ENCODE measurements at places on chromosomes 7 and 10.

- DNase-seq, result no peak
Measured at GRCh38 chr7:30459591-30460245, 18.9 kb downstream of the NOD1 start.

- DNase-seq, result no peak
Measured at GRCh38 chr7:150788474-150789269, 11.5 kb downstream of the TMEM176B start.

GRCh38 chr7:106071356-106071998 lies 40.6 kb downstream of the SYPL1 start:
- peak; percentile 69 for DNase-seq

DNA sequence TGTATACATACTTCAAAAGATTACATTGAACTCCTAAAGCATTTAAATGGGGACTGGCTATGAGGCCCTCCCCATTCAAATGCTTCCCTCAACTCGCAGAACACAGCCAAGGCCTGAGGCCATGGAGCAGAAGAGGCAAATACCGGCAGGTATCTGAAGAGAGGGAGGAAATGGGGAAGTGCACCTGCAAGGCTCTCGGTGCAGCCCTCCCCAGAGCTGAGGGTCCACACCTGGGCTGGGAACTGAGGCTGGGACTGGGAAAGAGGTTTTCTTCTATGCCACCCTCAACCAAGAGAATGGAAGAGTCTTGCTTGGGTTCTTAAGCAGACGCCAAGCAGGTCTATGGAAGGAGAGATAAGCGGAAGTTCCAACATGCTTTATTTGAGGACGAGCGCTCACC lies 13.0 kb upstream of the CYREN start:
- DNase-seq, result no peak

- DNase-seq, result no peak
Measured at GRCh38 chr10:94607111-94607510, 61.5 kb downstream of the HELLS start.

GRCh38 chr7:28488061-28488791 lies 75.9 kb downstream of the CREB5 start:
- DNase-seq, result no peak

DNA sequence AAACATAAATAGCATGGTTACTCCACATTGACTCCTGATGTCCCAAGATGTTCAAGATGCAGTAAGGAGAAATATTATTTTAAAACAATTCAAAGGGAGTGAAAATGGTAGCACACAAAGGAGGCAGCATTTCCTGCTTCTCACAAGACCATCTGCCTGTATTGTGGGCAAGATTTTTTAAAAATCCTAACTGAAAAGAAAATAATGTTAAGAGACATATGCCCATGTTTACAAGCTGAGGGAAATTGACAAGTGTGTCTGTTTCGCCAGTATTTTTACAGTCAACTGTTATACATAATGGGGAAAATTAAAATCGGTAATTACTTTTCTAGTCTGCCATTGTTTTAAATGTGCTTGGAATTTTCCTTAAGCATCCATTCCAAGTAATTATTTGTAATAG lies 646.2 kb upstream of the C7orf33 start:
- no peak for DNase-seq

- no peak for DNase-seq
Measured at GRCh38 chr10:98170249-98171117, 36.0 kb downstream of the R3HCC1L start.

DNA sequence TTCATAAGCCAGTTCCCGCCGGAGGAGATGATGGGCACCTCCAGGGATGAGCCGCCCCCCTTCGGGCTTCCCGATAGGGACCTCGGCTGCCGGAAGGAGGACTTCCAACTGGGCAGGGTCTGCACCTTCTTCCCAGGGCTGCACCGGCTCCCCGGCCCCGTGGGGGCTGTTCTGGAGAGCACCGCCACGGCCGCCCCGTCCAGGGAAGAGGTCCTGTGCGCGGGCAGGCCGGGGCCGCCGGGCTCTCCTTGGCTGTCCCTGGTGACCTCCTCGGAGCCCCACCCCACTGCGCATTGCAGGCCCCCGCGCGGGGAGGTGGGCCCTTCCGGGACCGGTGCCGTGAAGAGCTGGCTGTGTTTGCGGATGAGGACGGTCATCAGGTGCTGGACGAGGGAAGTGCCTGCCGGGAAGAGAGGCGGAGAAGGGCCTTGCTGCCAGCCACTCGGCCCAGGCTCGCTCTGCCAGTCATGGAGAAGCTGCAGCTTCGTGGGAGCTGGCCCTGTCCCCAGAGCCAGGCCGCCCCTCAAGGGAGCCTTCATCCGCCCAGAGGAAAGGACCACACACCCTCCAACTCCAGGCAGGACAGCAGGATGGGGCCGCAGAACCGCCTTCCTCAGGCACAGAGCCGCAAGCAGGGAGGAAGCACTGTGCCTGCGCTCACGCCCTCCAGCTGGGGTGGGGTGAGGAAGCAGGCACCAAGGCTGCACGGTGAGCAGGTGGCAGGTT lies 144.4 kb downstream of the MAPK8 start:
- DNase-seq, result no peak

GRCh38 chr7:100407285-100408180 lies 21.0 kb downstream of the ZCWPW1 start:
- peak; percentile 58 for DNase-seq

- no peak for DNase-seq
Measured at GRCh38 chr10:91838199-91838598, 40.0 kb downstream of the TNKS2 start.

DNA sequence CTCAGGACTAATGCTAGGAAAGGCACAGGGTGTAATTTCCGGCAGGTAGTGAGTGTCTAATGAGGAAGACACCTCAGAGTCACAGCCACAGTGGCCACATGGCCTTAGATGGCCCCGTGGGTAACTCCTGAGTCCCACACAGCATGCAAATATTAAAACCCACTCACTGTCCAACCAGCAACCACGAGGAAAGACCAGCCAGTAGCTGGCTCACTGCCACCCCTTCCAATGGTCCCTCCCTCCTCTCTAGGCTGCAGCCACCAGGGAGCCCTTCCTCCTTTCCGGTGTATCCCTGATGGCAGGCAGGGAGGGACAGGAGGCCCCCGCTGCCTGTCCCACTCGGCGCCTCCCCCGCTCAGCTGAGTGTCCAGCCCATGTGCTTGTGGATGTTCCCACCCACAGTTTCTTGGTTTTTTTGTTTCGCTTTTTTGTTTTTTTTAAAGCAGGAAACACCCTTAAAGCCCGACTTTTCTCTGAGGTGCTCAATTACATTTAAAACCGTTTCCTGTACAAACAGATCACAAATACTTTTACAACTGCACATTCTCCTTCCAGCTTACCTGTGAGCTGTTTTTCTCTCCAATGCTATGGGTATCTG lies 9.2 kb downstream of the BNIP3 start:
- DNase-seq, result peak; percentile 58

DNA sequence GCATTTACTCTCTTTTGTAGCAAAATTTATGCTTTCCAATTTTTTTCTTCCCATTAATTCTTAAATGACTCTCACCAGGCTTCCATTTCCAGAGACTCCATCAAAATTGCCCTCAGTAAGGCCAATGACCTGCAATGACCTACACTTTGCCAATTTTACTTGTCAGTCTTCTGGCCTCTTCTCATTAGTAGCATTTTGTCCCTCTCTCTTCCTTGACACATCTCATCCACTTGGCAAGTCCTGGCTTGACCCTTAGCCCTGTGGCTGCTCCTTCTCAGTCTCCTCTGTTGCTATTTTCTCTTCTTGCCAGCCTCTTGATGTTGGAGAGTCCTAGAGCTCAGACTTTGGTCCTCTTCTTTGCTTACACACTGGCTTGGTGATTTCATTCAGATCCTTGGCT lies 166.1 kb upstream of the MTPN start:
- no peak for DNase-seq

- DNase-seq, result peak; percentile 70
Measured at GRCh38 chr7:92904244-92905131, 68.1 kb upstream of the CDK6 start.

GRCh38 chr7:50282813-50283605 lies 21.5 kb upstream of the IKZF1 start:
- DNase-seq, result no peak

GRCh38 chr10:115744089-115744488 lies 528.9 kb downstream of the GFRA1 start:
- no peak for DNase-seq

DNA sequence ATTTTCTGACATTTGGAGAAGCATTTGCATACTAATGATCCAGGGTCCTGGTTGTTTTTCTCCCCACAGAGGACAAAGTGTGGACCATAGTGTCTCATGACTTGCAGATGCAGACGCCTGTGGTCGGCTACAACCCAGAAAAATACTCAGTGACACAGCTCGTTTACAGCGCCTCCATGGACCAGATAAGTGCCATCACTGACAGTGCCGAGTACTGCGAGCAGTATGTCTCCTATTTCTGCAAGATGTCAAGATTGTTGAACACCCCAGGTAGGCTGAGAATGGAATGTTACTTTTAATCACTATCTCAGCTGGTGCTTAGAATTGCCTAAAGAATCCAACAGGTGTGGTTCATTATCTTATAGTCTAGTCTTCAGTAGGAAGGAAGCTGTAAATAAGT lies 951.5 kb upstream of the C7orf33 start:
- no peak for DNase-seq

GRCh38 chr10:63286340-63286739 lies 153.2 kb downstream of the NRBF2 start:
- DNase-seq, result no peak

GRCh38 chr10:74332398-74332797 lies 181.4 kb downstream of the ADK start:
- DNase-seq, result no peak

DNA sequence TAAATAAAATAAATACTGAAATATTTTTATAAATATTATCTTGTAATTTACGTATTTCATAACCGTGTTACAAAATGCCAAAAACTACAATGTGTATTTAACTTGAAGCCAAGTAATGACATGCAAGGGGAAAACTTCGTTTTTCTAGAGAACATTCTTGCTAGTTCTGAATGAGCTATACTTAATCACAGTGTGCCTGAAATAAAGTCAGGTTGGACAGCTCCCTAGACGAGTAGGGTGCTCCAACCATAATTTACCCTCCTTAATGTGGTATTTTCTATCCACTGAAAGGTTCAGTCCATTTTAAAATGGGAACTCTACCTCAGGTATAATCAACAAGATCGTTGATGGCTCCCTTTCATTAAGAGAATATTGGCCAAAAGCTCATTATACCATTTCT lies 194.5 kb upstream of the AHR start:
- DNase-seq, result no peak

GRCh38 chr7:117127585-117128168 lies 174.4 kb downstream of the ST7 start:
- peak; percentile 43 for DNase-seq

- DNase-seq, result no peak
Measured at GRCh38 chr7:16583834-16584233, 57.2 kb downstream of the LRRC72 start.

- DNase-seq, result no peak
Measured at GRCh38 chr7:122438006-122438405, 133.5 kb upstream of the FEZF1 start.

GRCh38 chr10:100907773-100908363 lies 4.9 kb upstream of the SLF2 start:
- DNase-seq, result no peak

DNA sequence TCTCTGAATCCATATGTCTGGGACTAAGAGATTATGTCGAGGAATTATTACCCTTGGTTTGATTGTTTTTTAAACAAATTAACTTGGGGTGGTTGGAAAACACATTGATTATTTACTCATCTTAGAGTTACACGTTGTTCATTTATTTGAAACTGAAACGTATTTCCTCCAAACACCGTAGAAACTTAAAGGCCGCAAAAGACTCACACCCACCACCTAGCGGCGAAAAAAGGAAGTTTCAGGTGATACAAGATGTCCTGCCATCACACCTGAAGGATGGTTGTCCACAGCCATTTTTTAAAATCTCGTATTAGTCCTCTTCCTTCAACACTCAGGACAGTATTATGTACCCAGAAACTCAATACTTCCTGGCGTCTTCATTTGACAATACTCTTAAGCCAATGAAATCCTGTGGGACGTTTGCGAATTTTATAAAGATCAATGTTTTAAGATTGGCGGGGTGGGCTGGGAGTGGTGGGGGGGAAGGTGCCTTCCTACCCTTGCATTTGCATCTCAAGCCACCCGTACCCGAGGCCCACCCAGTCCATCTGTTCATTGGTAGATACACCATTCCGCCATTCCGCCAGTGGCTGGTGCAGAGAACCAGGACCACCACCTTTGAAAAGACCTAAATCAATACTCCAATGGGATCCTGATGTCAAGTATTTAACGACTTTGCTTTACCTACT lies 1.4 kb upstream of the LCOR start:
- DNase-seq, result peak; percentile 82

- DNase-seq, result no peak
Measured at GRCh38 chr10:1738950-1739349, 1.6 kb upstream of the ADARB2 start.

GRCh38 chr10:119306514-119306951 lies 99.2 kb downstream of the GRK5 start:
- DNase-seq, result peak; percentile 76

- no peak for DNase-seq
Measured at GRCh38 chr7:7628476-7628875, 12.1 kb upstream of the UMAD1 start.

DNA sequence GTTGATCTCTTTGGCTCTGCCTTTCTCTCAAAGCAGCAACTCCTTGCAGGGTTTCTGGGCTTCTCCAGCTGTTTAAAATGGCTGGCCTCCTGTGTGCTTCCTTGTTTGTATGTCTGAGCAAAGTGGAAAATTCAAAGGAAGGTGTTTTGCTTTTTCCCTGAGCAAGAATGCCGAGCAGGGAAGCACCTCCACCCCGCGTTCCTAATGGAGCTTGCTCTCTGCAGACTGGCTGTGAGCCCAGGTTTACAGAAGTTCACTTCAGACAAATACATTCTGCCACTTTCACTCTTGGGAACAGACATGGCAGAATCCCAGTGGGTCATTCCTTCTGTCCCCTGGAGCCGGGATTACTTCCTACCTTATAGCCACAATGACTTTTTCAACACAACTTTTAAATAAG lies 181.8 kb upstream of the AGK start:
- DNase-seq, result no peak

DNA sequence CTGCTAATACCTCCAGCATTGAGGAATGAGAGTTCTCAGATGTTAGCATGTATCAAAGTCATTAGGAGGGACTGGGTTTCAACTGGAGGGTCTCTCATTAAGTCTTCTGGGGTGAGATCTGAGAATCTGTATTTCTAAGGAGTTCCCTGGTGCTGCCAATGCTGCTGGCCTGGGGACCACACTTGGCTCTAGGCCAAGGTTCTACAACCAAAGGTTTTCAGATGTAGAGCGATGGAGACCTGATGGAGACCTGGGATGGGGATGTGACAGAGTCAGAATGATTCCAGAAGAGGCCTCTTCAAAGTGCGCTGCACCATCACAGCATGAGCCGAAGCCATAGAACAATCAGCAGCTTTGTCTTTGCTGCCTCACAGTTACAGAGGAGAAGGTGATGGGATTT lies 27.2 kb downstream of the ST8SIA6 start:
- DNase-seq, result no peak

- DNase-seq, result no peak
Measured at GRCh38 chr7:113100121-113100603, 13.5 kb upstream of the GPR85 start.

GRCh38 chr10:45433716-45434469 lies 59.9 kb downstream of the ALOX5 start:
- no peak for DNase-seq

All from CD4-positive, alpha-beta memory T cell (primary cell).